GM13976 (cell line): ENCODE measurements at places on chromosomes 7 and 10.

DNA sequence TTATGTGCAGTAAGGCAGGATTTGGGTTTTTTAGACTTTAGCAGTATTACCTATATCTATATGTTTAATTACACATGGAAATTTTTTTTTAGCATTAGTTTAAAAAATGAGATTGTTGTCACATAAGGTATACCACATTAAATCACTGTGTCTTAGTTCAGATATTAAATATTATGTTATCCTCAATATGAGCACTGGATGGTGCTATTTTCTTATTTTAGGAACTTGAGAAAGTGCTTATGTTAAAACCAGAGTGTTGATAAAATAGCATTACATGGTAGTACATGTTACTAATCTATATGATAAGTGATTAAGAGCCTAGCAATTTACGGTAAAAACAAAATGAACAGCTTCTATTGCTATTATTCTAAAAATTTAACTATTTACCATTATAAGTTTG lies 28.8 kb downstream of the MIOS start:
- DNase-seq, result no peak

DNA sequence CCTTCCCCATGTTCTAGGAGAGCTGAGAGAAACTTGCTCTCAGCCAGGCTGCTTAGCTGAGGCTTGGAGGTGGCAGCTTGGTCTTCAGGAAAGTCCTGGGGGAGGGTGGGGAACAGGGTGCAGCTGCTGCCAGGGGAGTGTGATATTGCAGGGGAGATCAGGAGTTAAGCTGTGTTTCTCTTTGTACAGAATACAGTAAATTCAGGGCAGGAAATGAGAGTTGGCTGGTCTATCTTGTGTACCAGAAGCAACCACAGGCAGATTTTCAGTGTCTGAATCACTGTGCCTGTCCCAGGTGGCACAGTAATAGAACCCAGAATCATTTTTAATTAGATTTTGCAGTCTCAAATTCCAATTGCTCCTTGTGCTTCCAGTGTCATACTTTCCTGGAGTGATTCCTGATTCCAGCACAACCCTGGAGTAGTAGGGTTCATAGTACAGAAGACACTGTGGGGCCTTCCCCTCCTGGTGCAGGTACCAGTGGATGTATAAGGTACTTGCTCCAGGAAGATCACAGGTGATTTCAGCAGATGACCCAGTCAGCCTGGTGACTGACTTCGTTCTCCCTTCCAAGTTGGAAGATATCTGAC lies 94.0 kb upstream of the TARP start:
- DNase-seq, result peak; percentile 1

GRCh38 chr7:21636694-21637093 lies 93.9 kb downstream of the DNAH11 start:
- DNase-seq, result peak; percentile 6

GRCh38 chr10:24982319-24983112 lies 30.1 kb upstream of the PRTFDC1 start:
- DNase-seq, result no peak

- no peak for DNase-seq
These were observed at the start of gene PON1 for GRCh38 chr7:95324431-95324830. PON1 (minus strand) TSS chr7:95324532; CDS start chr7:95324475, 57 bp downstream.

DNA sequence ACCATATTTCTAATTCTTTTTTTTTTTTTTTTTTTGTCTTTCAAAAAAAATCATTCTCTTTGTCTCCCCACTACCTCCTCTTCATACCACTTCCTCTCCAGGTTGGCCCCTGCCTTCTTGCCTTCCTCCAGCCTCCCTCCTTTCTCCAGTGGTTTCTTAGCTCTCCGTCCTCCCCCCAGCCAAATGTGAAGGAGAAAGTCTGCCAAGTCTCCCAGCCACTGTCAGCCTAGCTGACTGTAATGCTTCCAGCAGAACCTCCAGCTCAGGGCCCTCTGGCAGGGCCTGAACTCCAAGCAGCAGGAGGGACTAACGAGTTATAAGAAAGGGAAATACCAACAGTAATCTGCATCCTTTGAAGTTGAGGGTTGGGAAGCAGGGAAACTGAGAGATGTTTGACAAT lies 35.5 kb upstream of the BICC1 start:
- DNase-seq, result no peak

GRCh38 chr10:78203915-78204818 lies 170.5 kb downstream of the RPS24 start:
- DNase-seq, result no peak

DNA sequence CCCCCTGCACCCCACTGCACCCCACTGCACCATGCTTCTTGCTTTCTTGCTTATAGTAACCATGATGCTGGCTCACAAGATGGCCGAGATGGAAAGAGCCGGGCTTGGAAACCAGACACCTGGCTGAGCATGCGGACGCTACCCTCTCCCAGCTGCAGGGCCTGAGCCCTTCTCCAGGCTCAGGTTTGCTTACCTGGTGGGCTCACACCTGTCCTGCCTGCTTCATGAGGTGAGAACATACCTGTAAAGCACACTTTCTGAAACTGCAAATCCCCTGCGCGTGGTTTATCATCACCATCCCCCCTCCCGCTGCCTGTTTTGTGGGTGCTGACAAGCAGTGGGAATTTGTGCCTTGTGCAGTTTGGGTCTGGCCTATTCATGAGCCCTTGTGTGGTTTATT lies 302.7 kb downstream of the GLRX3 start:
- no peak for DNase-seq

DNA sequence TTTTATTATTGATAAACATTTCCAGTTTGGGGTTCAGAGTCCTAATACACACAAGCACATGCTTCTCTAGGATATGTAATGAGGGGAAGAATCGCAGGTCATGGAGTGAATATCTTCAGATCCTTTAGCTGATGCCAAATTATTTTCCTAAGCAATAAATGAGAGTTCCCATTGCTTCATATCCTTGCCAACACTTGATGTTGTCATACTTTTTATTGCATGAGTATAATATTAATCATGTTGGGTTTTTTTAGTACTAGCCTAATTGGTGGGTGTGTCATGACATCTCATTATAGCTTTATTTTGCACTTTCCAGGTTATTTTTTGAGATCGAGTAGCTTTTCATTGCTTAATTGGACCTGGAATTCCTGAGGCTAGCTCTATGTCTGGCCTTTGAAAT lies 35.3 kb downstream of the TLX1 start:
- DNase-seq, result no peak

DNA sequence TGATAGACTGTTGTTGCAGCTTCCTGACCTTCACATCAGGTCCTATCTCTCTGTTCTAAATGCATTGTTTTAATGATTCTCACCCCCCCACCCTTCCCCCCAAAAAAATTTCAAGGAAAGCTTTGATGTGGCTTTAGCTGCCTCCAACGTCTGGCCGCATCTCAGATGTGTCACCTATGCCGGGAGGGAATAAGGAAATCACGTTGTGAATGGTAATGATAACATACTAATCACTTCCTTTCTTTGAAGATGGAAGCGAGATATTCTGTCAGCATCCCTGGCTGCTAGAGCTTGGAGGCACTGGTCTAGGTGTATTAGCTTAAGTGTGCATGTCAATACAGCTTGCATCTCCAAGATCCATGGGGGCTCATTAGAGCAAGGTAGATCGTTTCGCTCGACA lies 89.6 kb downstream of the VTI1A start:
- DNase-seq, result no peak

DNA sequence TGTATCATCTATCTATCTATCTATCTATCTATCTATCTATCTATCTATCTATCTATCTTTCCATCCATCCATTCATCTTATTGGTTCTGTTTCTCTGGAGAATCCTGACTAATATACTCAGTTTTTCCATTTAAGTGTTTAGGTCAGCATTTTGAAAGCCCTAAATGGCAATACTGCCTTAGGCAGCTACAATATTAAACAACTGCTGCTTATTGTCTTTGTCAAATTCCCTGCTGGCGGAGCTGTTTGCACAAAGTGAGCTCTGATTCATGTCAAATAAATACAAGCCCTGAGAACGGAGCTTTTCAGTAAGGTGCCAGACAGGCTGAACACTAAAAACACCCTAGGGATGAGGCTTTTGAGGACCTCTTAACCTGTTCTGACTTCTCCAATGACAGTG lies 7.1 kb upstream of the KLHL7 start:
- DNase-seq, result no peak

DNA sequence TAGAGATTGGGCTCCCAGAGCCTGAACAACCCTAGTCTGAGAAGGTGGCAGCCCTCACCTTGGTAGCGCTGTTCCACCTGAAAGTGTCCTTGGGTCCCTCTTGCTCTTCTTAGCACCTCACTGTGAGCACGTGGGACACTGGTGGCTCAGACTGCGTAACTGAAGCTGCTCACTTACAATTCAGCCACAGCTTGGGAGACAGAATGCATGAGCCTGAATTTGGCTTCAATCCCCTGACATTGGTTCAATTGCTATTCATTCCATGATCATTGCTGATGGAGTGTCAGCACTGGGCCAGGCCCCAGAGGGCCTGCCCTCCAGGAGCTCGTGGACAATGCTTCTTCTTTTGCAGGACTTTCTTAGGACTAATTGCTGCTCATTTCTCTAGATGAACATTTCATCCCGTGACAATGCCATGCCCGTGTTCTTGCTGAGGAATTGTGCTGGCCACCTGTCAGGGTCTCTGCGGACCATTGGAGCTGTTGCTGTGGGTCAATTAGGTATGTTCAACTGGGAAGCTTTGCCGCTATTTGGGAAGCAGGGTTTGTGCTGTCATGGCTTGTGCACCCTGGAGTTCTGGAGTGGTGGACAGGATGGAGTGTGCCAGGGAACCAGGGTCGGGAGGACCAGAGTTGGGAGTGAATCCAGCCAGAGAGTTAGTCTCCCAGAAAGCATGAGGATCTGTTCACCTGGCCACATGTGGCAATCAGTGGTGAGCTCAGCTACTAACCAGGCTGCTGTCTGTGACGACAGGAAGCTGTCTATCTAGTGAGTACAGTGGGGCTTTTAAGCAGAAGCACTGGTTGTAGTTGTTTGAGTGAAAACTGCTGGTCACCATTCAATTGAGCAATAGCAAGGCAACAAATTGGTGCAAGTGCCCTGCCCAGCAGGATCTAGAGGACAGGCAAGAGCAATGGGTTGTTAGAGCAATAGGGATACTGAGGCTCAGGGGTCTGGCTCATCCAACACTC lies 105.1 kb downstream of the WDFY4 start:
- no peak for DNase-seq

DNA sequence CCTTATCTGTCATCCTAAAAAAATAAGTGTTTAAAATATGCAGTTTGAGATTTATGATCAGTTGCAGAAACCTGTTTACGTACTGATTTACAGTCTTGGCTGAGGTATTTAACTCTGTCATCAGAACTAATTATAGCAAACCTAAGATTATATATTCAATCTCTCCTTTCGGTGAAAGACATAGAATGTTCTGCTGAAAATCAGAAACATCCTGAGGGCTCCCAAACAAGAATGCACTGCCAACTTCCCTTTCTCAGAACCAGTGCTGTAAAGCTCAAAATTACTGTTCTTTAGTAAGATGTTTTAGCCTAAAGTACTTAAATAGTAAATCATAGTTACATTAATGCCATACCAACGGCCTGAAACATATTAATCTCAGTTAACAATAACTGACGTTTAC lies 34.3 kb downstream of the FAM204A start:
- DNase-seq, result no peak

DNA sequence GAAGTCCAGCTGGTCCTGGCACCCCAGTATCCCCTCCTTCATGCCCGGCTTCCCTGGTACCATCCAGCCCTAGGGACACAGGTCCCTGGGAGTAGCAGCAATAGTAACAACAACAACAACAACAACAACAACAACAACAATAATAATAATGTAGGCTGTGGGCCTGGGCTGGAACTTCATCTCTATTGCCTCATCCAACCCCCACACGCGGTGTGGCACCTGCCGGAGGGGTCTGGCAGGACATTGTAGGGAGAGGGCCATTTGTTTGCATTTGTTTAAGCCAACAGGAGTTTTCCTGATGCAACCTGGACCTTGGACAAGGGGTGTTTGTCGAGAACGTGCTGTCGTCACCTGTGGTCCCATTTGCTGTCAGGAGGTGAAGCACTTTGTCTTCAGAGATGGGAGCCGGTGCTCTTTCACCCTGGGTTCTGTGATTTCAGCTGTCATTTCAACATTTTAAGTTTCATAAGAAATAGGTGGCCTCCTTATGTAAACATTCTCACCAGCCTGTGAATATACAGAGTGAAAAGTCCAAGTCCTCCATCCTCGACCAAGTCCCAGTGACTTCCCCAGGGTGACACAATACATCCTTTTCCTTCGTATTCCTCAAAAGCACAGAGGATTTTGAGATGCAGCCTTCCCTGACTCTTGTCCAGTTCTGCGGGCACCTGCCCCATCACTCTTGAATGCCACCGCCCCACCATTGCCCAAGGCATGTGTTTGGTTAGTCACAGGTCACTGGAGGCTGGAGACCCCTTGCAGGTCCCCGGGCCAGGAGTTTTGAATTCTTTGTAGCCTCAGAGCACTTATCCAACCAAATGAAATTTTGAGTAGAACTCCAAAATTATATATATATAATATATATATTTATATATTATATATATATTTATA lies 9.2 kb downstream of the LHPP start:
- no peak for DNase-seq

GRCh38 chr7:26686448-26686981 lies 177.9 kb downstream of the SKAP2 start:
- DNase-seq, result no peak

- no peak for DNase-seq
These were observed 32.0 kb downstream of the BET1 start for GRCh38 chr7:93972029-93972725.

GRCh38 chr7:129559564-129559963 lies 52.0 kb upstream of the NRF1 start:
- no peak for DNase-seq

DNA sequence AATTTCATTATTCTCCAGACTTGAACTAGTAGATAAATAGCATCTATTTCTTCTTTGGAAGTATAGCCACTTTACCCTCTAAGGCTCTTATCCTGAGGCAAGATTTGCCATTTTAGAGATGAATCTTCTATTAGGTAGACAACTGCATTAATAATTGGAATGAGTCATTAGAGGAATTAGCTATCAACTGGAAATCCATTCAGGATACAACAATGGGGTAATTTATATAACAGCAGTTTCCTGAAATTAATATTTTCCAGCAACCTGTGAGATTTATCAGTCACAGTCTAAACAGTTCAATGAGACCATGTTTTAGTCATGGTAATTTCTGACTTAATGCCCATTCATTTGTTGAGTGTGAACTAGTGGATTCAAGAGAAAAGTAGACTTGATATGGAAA lies 928.6 kb upstream of the MBL2 start:
- DNase-seq, result no peak

- DNase-seq, result no peak
These were observed 126.5 kb downstream of the SLIT1 start for GRCh38 chr10:97059006-97059871.

- DNase-seq, result no peak
These were observed 81.8 kb downstream of the SPAG6 start for GRCh38 chr10:22427101-22427500.

DNA sequence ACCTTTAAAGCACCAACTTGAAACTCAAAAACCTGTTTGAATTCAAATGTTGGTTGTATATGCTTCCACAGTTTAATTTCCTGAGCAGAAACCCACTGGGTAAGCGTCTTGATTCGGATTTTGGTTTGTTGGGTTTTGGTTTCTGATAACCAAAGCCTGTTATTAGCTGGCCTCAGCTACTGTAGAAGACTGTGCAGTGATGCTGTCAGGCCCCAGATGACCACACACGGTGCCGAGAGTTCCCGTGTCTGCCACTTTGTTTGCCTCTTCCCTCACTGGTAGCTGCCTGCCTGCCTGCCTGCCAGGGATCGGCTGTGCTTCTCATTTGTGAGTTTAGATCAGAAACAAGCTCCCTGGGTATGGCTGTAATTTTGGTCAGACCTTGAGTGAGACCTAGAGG lies 5.6 kb downstream of the MDH2 start:
- DNase-seq, result no peak

- peak; percentile 36 for DNase-seq
These were observed 31.4 kb downstream of the ANK3 start for GRCh38 chr10:60358282-60358681.
